GM12878 (cell line): ENCODE measurements at places on chromosomes 2 and 18.

- H3K27ac ChIP-seq = no peak overlapping the region
- no peaks in the 10 kb centered on the region for H3K27me3 ChIP-seq
- DNase-seq = no peak
- no peaks in the 10 kb centered on the region for H3K36me3 ChIP-seq
- peaks cover 23% of the 10 kb centered on the region for H3K4me1 ChIP-seq
These were observed 113.9 kb downstream of the SS18 start for GRCh38 chr18:25976554-25976953.

GRCh38 chr2:207674826-207675225 is 36.6 kb upstream of the CCNYL1 start:
- H3K4me1 ChIP-seq = no peaks in the 10 kb centered on the region
- H3K27ac ChIP-seq = no peak overlapping the region
- H3K27me3 ChIP-seq = no peaks in the 10 kb centered on the region
- no peaks in the 10 kb centered on the region for H3K36me3 ChIP-seq
- no peak overlapping the region for H3K4me3 ChIP-seq

GRCh38 chr2:226652983-226653765 is 146.4 kb downstream of the IRS1 start:
- no peaks in the 10 kb centered on the region for H3K36me3 ChIP-seq
- no peak overlapping the region for H3K4me3 ChIP-seq
- H3K27me3 ChIP-seq = no peaks in the 10 kb centered on the region
- H3K27ac ChIP-seq = no peak overlapping the region
- H3K4me1 ChIP-seq = no peaks in the 10 kb centered on the region
- no peak for DNase-seq

- no peak for DNase-seq
- H3K27me3 ChIP-seq = no peaks in the 10 kb centered on the region
- no peak overlapping the region for H3K27ac ChIP-seq
- H3K4me1 ChIP-seq = no peaks in the 10 kb centered on the region
These were observed 363 bp upstream of the RFTN2 start for GRCh38 chr2:197675711-197676188.

GRCh38 chr2:46964835-46965560 is 49.4 kb upstream of the MCFD2 start:
- H3K36me3 ChIP-seq = peaks cover 25% of the 10 kb centered on the region
- DNase-seq = no peak
- H3K27me3 ChIP-seq = no peaks in the 10 kb centered on the region
- no peak overlapping the region for H3K4me3 ChIP-seq
- no peak overlapping the region for H3K27ac ChIP-seq

DNA sequence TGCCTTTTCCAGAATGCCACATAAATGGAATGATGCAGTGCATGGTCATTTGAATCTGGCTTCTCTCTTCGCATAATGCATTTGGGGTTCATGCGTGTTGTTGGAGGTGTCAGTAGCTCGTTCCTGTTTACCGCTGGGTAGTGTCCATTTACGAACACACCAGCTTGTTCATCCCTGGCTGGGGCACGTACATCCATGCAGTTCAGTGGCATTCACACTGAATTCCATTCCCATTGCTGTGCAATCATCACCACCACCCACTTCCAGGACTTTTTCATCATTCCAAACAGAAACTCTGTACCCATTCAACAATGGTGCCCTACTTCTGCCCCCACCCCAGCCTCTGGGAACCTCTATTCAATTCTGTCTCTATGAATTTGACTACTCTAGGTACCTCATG is 14.7 kb upstream of the CIDEA start:
- H3K27me3 ChIP-seq = no peaks in the 10 kb centered on the region
- H3K4me1 ChIP-seq = peaks cover 3% of the 10 kb centered on the region; the same call in 1 of the 2 replicates
- no peak overlapping the region for H3K27ac ChIP-seq
- H3K4me3 ChIP-seq = no peak overlapping the region
- no peaks in the 10 kb centered on the region for H3K36me3 ChIP-seq
- no peak for DNase-seq

DNA sequence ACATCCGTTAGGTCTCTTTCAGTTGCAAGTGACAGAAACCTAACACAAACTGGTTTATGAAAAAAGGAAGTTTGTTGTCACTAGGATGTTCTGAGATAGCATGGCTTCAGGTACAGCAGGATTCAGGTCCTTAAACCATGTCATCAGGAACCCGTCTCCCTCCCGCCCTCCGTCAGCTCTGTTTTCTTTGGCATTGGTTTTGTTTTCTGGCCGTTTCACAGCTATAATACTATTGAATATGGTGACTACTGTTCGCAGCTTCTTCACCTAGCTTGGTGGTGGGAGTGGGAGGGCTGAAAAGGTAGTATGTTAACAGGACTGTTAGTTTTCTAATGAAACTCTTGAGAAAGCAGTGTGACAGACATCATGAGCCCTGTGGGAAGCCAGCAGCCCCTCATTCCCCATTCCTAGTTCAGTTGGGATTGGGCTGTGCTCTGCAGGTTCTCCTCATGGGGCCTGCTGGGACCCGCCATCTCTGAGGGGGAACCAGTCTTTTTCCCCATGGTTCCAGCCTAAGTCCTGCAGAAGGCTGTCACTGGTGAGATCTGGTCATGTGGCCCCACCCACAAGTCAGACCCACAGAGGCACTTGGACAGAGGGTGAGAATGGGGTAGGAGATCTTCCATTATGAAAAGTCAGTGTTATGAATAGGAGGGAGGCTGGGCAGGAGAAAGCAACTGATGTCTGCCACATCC is 12.1 kb downstream of the PTMA start:
- no peaks in the 10 kb centered on the region for H3K27me3 ChIP-seq
- H3K27ac ChIP-seq = peak overlapping the region; percentile 71
- H3K36me3 ChIP-seq = peaks cover 3% of the 10 kb centered on the region
- no peak overlapping the region for H3K4me3 ChIP-seq
- DNase-seq = no peak
- H3K4me1 ChIP-seq = peaks cover 26% of the 10 kb centered on the region

GRCh38 chr2:219335373-219335786 is 2.8 kb upstream of the RESP18 start:
- H3K4me3 ChIP-seq = no peak overlapping the region
- H3K27me3 ChIP-seq = peaks cover 5% of the 10 kb centered on the region; the same call in 1 of the 2 replicates
- no peaks in the 10 kb centered on the region for H3K4me1 ChIP-seq
- no peak for DNase-seq

- DNase-seq = no peak
- no peaks in the 10 kb centered on the region for H3K27me3 ChIP-seq
- peaks cover 15% of the 10 kb centered on the region for H3K4me1 ChIP-seq
- H3K27ac ChIP-seq = no peak overlapping the region
These were observed 12.1 kb downstream of the YES1 start for GRCh38 chr18:799943-800342.

DNA sequence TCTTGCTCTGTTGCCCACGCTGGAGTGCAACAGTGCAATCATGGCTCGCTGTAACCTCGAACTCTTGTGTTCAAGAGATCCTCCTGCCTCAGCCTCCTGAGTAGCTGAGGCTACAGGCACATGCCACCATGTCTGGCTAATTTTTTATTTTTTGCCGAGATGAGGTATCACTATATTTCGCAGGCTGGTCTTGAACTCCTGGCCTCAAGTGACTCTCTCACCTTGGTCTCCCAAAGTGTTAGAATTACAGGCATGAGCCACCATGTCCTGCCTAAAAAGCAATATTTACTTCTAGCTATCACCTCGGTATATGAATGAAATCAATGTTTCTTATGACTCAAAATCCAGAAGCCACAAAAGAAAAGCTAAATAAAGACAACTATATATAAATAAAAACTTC is 2.2 kb downstream of the BUB1 start:
- peaks cover 11% of the 10 kb centered on the region for H3K4me1 ChIP-seq
- no peak for DNase-seq
- no peaks in the 10 kb centered on the region for H3K27me3 ChIP-seq
- peak overlapping the region; percentile 96 for H3K27ac ChIP-seq

- H3K4me3 ChIP-seq = no peak overlapping the region
- no peaks in the 10 kb centered on the region for H3K36me3 ChIP-seq
- no peak overlapping the region for H3K27ac ChIP-seq
- H3K4me1 ChIP-seq = no peaks in the 10 kb centered on the region
These were observed 2.4 kb upstream of the PDE11A start for GRCh38 chr2:178075006-178075326.

DNA sequence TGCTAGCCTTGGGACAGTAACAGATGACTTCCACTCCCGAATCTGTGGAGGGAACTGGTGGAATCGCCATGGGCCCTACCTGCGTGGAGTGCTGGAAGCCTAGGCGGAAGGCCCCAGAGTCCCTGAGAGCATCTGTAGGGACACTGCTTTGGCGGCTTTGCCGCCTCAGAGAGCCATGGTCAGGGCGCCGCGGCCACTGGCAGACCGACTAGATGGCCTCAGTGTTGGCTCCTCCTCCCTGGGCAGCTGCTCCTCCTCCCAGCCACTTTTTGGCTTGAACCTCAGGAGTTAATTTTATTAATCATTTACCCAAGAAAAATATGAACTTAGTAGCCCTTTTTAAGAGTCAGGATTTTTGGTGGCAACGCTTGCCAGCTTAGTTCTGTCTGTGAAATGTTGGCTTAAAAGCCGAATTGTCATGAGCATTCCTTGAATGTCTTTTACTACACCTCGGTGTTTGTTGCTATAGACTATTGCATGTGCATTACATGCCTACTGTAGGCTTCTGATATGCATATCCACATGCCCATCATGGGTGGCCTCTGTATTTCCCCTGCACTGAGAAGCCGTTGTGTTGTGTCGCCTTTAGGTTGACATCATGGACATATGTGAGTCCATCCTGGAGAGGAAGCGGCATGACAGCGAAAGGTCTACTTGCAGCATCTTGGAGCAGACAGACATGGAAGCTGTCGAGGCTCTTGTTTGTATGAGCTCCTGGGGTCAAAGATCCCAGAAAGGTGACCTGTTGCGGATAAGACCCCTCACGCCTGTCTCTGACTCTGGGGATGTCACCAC is 2.4 kb downstream of the KLF11 start:
- no peak overlapping the region for H3K4me3 ChIP-seq
- H3K36me3 ChIP-seq = no peaks in the 10 kb centered on the region
- DNase-seq = no peak
- H3K27ac ChIP-seq = no peak overlapping the region

DNA sequence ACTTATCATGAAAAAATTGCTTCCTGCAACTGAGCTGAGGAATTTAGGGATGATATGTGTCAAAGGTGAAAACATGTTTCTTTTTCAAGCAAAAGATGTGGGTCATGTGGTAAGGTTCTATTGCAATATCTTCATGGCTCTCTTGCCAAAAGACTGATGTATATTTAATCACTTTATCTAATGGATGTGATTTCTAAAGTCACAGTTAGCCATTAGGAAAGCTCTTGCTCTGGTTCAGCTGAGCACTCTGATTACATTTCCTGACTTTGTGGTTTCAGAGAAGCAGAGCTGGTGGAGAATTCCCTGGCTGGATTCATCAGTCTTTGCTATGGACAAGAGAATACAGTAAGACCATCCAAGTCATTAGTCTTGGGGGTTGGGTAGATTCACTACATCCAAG is 24.4 kb downstream of the SCN9A start:
- H3K36me3 ChIP-seq = no peaks in the 10 kb centered on the region
- H3K4me1 ChIP-seq = no peaks in the 10 kb centered on the region
- DNase-seq = no peak
- H3K27ac ChIP-seq = no peak overlapping the region

DNA sequence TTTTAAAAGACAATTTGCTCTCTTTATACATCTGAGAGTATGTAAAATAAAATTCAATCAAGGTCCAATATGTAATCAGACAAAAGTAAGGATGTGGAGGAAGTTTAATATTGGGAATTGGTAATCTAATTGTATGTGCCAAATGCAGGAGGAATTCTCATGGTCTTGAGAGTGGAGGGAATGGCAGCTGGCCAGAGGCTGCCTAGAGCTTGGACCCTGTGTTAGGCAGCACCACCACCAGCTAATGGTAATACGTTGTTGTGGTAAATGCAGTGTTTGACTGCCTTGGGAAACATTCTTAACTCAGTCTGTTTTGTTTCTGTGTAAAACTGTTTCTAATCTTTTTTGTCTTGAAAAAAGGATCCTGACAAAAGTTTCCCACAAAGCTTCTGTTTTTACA is 30.0 kb downstream of the GALNT1 start:
- H3K27me3 ChIP-seq = no peaks in the 10 kb centered on the region
- H3K36me3 ChIP-seq = no peaks in the 10 kb centered on the region
- no peak overlapping the region for H3K4me3 ChIP-seq
- H3K4me1 ChIP-seq = peaks cover 5% of the 10 kb centered on the region
- no peak overlapping the region for H3K27ac ChIP-seq

DNA sequence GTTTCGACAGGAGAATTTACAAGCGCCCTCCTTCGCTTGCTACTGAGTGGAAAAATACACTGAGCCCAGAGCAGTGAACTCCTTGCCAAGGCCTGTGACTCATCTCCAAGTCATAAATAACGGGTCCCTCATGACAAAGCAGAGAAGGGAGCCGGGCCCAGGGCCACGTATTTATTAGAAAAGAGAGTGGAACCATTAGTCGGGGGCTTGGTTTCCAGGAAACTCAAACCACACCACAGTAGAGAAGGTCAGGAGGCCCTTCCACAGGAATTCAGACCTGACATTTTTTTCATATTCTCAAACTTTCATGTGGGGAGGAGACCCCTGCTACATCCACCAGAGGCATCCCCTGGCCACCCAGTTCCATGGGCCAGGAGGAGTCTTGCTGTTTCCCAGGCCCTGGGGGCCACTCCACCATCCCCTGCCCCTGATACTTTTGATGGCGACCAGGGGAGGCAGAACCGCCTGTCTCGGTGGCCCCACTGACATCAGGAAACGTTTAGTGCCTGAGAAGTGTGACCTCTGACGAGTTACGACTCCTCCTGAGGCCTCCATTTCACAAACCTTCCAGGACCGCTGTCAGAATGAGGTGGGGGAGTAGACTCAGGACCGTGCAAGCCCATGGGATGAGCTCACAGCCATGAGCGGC is 289.7 kb downstream of the DYSF start:
- no peak for DNase-seq
- H3K4me3 ChIP-seq = no peak overlapping the region
- no peak overlapping the region for H3K27ac ChIP-seq
- H3K36me3 ChIP-seq = no peaks in the 10 kb centered on the region

DNA sequence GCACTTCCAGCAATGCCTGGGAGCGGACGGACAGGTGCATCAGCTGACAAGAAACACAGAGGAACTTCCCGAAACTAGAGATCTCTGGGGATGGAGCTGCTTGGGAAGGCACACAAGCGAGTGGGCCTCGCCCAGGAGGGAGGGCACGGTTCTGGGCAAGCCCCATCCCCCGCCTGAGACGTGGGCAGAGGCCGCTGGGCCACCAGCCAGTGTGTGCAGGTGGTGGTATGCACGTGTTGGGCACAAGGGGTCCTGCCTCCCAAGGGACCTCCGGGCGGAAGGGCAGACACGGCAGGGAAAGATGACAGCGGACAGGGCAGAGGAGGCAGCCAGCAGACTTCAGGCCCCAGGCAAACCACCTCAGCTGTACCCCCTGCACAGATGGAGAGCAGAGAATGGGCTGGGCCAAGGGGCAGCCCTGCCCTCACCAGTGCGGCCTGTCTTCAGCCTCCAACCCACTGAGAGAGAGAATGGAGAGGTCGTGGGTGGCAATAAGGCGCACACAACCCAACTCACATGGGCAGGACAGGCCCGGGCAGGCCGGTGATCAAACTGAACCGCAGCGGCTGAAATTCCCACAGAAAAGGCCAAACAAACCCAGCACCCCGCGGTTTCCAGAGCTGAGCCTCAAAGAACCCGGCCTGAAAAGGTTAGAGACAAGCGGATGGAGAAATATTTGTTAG is 51.2 kb downstream of the HDAC4 start:
- no peaks in the 10 kb centered on the region; the same call in none of the 2 replicates for H3K36me3 ChIP-seq
- no peak overlapping the region for H3K4me3 ChIP-seq
- H3K4me1 ChIP-seq = no peaks in the 10 kb centered on the region
- no peak overlapping the region for H3K27ac ChIP-seq
- DNase-seq = no peak
